ENCODE measurements at places on chromosomes 12 and 14.

DNA sequence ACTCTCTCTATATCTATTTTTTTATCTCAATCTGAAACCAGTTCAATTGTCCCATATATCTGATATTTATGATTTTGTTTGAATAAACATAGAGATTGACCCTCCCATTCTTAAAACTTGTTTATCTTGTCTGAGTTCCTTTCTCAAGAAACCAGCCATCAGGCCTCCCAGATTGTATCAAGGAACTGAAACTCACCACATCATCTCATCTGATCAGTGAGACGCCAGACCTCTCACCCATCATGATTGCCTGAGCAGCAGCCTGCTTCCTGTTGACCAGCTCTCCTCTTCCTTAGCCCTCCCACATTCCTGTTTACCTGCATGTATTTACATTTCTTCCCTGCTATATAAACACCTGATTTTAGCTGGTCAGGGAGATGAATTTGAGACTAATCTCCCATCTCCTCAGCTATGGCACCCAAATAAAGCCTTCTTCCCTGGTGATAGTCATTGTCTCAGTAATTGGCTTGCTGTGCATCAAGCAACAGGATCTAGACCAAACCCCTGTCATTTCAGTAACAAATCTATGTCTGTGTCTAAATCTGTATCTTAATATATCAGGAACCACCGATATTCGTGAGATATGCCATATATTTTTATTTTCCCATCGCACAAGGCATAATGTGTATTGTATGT, 323.6 kb downstream of the TMTC2 start:
- no peak for DNase-seq

- no peak for DNase-seq
Observed at GRCh38 chr12:107361970-107362369, 268.6 kb upstream of the CRY1 start.

- no peak for DNase-seq
Observed at GRCh38 chr12:49160399-49160798, 28.5 kb downstream of the TUBA1A start.

GRCh38 chr12:51621156-51621922, 30.3 kb downstream of the SCN8A start:
- no peak for DNase-seq

DNA sequence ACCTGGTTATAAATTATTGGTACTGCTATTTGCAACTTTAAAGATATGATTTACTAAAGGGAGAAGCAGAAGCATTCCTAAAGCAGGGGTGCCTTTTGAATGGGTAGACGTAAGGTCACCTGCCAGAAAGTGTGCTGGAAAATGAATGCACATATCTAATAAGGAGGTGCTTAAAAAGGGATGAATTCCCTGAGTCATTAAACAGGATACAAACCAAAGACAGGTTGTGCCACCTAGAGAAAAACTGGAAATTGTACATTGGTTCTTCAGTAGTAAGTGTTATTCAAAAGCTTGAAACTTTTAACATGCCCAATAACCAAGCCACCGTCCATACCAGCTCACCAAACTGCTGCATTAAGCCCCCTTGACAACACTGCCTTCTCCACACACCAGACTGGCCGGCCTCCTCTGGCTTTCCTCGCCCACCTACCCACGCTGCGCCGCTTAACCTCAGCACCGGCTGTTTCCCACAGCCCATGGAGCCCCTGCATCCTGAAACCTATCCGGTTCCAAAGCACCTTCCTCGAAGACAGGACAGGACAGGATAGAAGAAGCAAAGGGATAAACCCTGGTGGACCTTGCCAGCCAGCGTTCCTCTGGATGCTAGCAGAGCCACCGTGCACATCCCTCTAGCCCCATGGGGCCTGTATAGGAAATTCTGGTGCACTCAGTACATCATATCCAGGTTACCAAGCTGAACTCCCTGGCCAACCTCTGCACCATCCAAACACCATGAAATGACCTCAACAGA, 201.5 kb upstream of the CAND1 start:
- DNase-seq: no peak

GRCh38 chr14:53458368-53458814, 305.3 kb upstream of the DDHD1 start:
- DNase-seq: no peak

- no peak for DNase-seq
Observed at GRCh38 chr12:78759367-78759766, 105.2 kb upstream of the SYT1 start.

DNA sequence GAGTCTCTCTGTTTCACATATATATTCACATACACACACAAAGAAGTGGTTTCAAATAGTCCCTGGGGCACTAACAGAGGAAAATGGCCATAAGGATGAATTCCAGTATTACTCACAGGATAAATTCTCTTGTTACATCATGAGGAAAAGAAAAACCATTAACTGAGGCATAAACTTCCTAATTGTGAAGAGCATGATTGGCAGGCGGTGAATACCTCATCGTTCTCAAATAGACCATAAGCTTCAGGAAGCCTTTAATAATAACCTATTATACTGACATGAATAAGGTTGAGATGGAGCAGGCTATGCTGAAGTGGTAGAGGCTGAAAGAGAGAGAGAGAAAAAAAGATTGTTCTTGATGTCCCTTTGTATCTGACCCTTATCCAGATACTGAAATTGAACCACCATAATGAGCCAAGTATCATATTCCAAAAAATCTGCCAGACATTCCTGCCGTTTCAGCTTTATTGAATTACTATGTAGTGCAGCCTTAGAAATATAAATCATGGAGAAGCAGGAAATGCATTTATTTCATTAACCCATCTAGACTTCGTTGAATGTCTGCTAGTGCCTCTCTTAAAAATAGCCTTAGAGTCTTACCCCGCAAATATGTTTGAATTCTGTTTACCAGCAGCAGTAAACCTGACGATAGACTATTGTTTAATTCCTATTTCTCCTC, 86.8 kb downstream of the NUAK1 start:
- no peak for DNase-seq

- DNase-seq: no peak
Observed at GRCh38 chr14:82230748-82231147, 697.1 kb upstream of the SEL1L start.

- peak; percentile 29 for DNase-seq
Observed at GRCh38 chr14:55383541-55384140, 28.0 kb downstream of the ATG14 start.

DNA sequence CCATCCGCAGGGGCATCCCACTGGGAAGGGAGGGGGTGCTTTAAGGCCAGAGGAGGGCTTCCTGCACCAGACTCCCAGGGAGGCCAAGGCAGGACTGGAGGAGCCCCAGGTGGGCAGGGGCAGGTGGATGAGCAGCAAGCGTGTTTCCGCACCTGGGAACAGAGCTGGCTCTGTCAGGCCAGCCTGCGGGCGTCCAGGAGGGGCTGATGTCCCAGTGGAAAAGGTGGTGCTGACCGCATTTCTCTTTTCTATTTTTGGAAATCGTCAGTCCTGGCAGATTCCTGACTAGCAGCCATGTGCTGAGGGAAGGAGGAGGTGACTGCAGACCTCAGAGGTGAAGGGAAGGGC, 27.2 kb downstream of the CHGA start:
- no peak for DNase-seq

- DNase-seq: no peak
Observed at GRCh38 chr12:105120551-105120950, 13.0 kb downstream of the WASHC4 start.
